Stimulated activated naive CD4-positive, alpha-beta T cell treated with Interleukin-2 at 50 U/mL for 16 hours (primary cell): ENCODE measurements at places on chromosomes 11 and 22.

DNA sequence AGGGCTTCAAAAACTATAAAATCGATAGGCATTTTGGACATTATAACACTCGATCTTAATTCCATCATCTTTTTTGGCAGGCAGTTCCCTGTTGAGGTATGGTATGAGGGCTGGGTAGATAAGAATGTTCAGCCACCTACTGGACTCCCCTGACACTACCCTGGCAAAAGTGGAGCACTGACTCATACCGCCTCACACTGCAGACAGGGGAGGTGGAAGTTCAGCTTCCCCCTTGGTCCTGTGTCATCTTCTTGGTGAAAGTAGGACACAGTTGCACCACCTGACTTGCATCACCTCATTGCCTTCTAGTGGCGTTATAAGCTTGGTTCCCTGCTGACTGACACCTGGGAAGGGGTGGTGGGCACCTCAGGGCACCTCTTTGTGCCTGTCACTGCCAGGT is 30.4 kb downstream of the PAAF1 start:
- peak; percentile 4 for DNase-seq

DNA sequence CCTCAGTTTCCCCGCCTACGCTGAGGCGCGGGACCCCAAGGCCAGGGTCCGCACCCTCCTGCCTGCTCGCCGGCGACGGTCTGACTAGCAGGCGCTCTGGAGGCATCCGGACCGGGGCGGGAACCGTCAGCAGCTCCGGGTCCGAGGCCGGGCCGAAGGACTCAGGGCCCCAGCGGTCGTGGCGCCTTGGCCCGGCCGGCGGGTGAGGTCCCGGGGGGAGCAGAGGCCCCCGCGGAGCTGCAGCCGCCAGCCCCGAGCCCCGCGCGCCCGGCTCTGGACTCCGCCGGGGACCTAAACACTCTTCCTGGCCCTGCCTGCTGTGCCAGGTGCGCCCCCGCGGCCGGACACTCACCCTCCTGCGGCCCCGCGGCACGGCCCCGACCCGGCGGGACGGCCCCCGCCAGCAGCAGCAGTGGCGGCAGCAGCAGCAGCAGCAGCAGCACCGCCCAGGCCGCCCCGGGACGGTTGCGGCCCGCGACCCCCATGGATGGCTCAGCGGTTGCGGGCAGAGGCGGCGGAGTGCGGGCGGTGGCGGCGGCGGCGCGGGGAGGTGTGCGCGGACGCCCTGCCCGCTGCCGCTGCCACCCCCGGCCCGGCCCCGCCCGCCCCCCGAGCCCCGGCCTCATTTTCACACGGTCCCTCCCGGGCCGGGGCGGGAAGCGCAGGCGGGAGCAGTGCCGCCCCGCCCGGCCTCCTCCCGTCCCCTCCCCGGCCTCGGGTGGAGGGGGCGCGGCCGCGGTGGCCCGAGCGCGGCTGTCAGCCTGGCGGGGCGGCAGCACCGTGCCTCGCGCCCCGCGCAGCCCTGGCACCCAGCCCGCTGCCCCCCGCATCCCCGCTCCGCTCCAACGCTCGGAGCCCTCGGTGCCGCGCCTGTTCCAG is at the start of gene SCUBE2:
Gene SCUBE2, minus strand, starts transcription at position 556 of the 879 bp plus-strand sequence. Its CDS starts 71 bp downstream, at position 485.
- no peak for DNase-seq

- no peak for DNase-seq
Measured at GRCh38 chr11:76251226-76251575, 44.9 kb upstream of the WNT11 start.

DNA sequence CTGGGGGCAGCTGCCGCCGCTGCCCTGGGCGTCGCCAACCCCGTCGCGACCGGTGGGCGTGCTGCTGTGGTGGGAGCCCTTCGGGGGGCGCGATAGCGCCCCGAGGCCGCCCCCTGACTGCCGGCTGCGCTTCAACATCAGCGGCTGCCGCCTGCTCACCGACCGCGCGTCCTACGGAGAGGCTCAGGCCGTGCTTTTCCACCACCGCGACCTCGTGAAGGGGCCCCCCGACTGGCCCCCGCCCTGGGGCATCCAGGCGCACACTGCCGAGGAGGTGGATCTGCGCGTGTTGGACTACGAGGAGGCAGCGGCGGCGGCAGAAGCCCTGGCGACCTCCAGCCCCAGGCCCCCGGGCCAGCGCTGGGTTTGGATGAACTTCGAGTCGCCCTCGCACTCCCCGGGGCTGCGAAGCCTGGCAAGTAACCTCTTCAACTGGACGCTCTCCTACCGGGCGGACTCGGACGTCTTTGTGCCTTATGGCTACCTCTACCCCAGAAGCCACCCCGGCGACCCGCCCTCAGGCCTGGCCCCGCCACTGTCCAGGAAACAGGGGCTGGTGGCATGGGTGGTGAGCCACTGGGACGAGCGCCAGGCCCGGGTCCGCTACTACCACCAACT is 1.0 kb downstream of the FUT4 start:
- DNase-seq = no peak

DNA sequence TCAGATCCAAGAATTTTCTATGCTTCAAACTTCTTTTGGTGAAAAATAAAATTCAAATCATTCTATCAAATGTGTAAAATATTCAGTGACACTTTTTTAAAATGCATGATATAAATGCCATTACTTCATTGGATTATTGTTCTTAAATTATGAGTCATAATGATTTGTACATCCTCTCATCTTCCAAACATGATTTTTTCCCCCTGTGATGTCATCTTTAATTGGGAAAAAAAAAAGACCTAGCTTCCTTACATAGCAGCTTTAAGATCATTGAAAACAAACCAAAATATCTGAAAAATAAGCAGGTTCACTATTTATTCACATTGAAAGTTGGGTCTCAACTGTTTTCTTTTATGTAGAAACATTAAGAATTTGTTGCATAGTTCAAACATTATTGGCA is 1549.4 kb downstream of the LRRC4C start:
- DNase-seq = no peak

DNA sequence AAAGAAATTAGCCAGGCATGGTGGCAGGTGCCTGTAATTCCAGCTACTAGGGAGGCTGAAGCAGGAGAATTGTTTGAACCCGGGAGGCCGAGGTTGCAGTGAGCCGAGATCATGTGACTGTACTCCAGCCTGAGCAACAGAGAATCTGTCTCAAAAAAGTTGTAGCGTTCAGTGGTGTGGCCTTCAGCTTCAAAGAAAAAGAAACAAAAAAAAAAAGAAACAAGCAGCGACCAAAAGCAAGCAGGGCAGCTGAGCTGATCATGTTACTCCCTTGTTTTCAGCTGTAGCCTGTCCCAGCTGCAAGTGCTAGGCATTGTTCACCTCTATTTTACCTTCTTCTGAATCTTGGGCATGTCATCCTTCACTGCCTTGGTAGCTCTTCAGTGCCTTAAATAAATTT is 37.0 kb downstream of the SFI1 start:
- no peak for DNase-seq

DNA sequence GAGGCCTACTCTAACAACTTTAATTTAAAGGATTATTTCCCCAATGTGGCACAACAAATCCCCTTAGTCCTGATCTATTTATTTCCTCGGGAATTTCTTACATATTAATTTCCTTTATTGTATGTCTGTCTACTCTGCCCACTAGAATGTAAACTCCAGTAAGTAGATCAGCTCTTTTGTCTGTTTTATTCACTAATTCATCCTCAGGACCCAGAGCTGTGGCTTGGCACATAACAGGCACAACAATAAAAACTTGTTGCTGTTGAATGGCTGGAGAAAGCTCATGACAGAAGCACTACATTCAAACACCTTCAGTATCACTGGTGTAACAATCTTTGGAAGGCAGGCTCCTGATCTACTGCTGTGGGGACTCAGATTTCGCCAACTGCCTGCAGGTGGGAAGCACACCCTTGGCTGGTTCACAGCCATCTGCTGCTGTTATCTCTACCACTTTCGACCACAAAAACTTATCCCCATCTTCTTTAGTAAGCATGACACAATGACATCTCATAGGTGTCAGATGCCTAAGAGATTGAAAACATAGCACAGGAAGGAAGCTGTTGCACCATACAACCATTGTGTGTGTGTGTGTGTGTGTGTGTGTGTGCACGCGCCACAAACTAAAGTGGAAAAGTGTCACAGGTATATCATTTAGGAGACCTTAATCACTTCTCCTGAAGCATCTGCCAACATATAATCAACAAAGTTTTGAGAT is 11.9 kb downstream of the HIRA start:
- peak; percentile 27 for DNase-seq

DNA sequence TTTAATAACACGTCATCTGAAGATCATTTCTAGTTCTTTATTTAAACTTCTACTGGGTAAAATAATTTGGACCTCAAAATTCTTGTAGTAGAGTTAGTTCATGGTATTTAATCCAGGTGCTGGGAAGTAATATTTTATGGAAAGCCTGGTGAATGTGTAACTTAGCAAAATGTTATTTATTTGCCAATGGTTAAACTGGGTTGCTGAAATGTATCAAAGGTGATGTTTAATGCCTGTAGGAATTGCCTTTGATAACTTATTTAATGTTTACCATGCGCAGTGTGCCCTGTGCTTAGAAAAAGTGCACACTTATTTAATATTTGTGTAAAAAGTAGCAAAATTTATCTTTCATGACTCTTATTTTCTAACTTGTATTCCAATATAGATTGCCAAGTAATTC is 11.2 kb downstream of the OR5M11 start:
- no peak for DNase-seq

DNA sequence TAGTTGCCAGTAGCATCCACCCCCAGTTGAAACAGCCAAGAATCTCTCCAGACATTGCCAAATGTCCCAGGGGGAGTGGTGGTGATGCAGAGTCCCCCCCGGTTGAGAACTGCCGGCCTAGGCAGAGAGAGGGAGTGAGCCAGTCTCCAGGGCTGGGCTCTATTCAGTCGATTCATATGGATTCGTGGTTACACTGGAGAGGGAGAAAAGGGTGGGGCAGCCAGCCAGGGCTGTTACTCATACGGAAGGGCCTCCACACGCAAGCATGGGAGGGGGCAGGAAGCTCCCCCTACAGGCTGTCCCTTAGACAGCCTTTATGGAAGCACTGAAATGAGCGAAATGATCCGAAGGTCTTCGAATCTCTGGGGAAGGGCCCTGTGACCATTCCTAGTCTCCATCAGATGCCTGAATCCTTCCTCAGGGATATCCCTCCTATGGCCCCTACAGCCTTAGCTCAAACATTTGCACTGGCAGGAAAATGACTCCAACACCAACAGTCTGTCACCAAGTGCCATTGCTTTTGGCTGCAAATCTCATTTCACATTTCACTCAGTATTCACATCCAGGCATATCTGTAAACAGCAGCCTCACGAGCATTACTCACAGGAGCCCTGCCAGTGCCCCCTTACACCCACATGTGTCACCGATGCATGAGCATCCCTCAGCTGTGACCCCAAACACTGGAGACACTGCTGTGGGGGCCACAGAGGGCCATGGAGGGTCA is 18.4 kb upstream of the TLCD5 start:
- DNase-seq = no peak

- DNase-seq = no peak
Measured at GRCh38 chr22:23225724-23226496, 45.6 kb downstream of the BCR start.

DNA sequence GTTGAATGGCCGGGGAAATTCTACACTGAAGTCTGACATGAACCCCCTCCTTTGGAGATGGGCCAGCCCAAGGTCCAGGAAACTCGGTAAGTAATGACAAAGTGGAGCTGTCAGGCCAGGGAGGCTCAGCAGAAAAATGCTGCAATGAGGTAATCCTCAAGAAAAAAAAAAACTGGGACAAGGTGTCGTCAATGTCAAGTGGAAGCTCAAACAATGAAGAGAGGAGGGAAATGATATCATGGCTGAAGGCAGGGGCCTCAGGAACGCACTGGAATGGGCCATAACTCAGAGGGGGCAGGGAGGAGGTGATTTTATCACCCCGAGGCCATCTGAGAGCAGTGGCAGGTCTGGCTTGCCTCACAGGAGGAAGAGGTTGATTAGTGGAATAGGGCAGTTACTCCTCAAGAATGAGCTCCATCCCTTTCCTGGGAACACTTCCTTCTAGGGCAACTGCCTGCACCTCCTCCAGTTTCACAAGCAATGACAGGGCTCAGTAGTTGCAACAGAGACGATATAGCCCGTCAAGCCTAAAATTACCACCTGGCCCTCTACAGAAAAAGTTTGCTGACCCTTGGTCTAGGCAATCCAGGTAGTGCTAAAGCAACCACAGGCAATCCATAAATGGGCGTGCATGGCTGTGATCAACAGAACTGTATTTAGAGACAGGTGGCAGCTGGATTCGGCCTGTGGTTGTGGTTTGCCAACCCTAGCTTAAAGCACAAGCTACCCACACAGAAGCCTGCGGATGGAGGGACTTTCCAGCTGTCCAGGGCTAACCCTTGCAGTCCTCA is 65.2 kb downstream of the FBXO7 start:
- DNase-seq = no peak

DNA sequence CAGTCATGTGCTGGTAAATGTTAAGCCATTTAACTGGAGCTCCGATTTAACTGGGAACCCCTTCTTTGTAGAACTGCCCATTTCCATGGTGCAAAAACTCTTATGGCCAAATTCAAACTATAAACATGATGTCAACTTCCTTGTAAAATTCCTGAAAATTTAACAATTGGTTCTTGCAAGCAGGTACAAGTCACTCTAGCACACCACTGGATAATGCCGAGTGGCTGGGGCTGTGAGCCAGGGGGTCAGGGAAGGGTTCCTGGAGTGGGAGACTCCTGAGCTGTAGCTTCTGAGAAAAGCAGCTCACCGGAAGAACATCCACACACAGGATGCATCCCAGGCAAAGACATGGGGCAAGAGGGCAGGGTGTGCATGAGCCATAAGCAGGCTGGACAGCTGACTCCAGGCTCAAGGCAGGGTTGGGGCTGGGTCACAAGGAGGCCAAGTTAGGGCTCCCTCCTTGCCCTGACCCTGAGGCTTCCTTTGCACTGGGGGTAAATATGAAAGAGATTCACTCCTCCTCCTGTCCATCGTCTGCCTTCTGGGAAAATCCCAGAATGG is 18.2 kb downstream of the P2RY2 start:
- no peak for DNase-seq

GRCh38 chr22:35410663-35411034 is 10.7 kb downstream of the MCM5 start:
- DNase-seq = no peak

DNA sequence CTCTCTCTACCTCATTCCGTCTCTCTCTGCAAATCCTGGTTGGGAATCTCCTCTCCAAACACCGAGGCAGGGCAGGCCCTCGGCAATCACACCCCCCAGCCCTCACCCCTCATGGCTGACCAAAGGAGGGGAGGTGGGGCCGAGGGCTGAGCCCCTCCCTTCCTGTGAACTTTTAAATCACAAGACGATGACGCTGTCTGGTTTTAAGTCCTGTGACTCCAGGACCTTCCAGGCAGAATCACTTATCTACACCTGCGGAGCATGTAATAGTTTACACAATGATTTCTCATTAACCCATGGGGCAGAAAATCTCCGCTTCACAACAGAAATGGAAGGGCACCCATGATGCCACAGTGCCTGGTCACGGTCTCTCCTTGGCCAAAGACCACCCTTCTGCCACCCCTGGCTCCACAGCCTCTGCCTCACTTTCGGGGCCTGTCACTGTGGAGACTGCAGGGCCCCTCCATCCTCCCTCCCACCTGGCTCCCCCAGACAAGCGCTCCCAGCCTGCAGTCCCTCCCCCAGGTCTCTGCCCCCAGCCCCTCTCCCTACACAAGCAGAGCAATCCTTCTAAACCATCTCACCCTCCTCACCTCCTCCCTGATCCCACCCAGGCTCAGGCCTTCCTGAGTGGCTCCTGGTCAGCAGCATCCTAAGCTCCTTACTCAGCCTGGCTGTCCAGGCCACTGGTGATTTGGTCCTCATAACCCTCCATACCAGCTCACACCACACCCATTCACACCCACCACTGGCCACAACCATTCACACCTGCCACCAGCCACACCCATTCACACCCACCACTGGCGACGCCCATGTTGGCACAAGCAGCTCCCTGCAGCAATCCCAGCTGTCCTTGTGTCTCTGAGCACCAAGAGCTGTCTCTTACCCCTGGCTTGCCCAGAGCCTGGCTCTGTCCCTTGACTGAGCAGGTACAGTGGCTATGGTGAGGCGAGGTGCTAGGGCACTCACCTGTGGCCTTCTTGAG is 30.7 kb upstream of the ARFGAP3 start:
- DNase-seq = no peak
